ENCODE measurements at places on chromosomes 12 and 14.

GRCh38 chr12:127893895-127894609 is 372.9 kb upstream of the TMEM132C start:
- no peak for DNase-seq

GRCh38 chr12:27965411-27965810 is 7.1 kb downstream of the PTHLH start:
- DNase-seq = no peak

GRCh38 chr12:6201213-6201608 is 1.0 kb downstream of the CD9 start:
- no peak for DNase-seq

DNA sequence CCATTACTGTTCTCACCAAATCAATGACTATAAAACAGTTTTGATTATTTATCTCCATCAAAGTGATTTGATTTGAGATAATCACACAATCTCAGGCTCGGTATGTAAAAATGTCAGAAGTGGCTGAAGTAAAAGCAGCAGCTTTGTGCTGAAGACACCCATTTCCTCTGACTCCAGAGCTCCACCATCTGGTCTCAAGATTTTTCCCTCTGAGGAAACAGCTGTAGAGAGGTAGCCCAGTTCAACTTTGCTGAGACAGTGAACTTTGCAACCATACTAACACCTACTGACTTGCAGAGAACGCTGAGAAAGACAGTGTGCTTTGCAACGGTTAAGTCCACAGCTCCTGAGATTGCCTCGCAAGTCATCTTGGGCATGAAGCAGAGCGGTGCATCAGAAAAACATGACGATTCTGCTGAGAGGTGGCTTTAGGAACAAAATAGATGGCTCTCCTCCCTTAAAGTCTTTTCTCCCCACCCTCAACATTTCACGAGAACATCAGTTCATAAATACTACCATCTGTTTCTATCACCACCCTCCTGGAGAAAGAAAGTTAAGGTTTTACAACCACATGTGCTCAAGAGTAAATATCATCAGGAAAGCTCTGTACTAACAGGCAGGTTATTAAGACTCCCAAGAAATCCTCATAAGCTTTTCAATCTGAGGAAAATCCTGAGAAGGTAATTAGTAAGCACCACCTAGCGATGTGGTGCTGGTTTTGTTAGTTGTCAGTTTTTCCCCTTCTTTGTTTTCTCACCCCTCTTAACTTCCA is 34.8 kb downstream of the HIGD1C start:
- no peak for DNase-seq

- DNase-seq = no peak
These were observed 26.1 kb upstream of the SLC6A13 start for GRCh38 chr12:288687-289086.

- DNase-seq = no peak
These were observed 286.4 kb upstream of the AMIGO2 start for GRCh38 chr12:47366157-47366556.

DNA sequence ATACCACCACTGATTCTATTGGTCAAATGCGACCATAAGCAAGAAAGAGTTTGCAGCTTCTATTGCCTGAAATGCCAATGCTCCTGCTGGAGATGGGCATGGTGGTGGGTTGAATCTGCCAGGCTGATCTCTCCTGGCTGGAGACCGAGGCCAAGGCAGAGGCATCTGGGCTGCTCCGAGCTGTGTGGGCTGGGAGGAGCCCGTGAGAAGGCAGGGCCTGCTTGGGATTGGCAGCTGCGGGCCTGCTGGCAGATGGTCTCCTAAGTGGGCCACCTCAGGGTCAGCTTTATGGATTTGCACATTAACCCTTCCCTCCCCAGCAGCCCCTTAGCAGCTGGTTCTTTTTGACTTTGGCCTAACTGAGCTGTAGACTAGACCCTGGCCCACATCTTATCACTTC is 25.4 kb downstream of the SRRM4 start:
- DNase-seq = no peak

DNA sequence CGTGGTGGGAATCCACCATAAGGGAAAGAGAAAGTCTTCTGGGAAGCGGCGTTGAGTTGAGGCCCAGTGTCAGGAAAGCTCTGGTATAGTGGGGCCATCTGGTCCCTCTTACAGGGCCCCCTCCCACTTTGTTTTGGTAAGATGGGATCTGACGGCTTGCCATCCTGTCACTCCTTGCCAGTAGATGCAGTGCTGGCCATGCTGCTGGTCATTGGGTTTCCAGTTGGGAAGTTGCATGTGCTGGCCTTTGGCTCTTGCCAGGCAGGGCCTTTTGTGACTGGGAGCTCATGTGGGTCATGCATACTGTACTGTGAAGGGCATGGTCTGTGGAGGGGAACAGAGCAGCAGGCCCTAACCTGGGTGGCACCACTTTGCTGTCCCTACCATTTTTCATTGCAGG is 3.8 kb downstream of the TRAF3 start:
- no peak for DNase-seq

All from activated CD4-positive, alpha-beta T cell treated with anti-CD3 and anti-CD28 coated beads, Interleukin-2, amount 50 U/mL, for 48 hours (primary cell).